ENCODE measurements at places on chromosomes 12 and 14. TPM values are rescaled to one million over a fixed set of nuclear protein-coding genes. Genes with fewer than 3 reads are reported as not detected.

Gene KRT77
- not detected for polyA plus RNA-seq

Gene INHBE
- 0.67 TPM for polyA plus RNA-seq

- no peaks in the 10 kb centered on the region for H3K4me1 ChIP-seq
- no peaks in the 10 kb centered on the region for H3K36me3 ChIP-seq
- peak; percentile 3 for DNase-seq
- H3K27ac ChIP-seq, result no peak overlapping the region
Measured at GRCh38 chr12:17928708-17929366, 161.2 kb downstream of the RERGL start.

DNA sequence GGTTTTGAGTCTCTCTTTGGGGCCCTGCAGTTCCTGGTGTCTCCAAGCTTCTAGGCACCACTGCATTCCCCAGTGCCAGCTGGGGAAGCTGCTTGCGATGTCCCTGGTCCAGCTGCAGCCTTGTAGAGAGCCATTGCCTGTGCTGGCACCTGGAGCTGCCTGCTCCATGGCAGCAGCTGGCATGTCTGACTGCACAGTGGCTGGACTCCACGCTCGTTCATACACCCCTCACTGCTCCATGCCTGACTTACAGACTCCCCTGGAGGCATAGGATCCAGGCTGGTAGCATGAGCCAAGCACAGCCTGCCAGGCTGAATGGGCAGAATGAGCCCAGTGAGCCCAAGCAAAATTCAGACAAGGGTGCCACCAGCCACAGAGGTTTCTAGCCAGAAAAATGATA, 21.8 kb upstream of the WDR20 start:
- no peak overlapping the region for H3K27ac ChIP-seq
- no peak for DNase-seq
- no peaks in the 10 kb centered on the region for H3K4me1 ChIP-seq
- H3K4me3 ChIP-seq, result no peak overlapping the region
- H3K36me3 ChIP-seq, result no peaks in the 10 kb centered on the region
- H3K27me3 ChIP-seq, result no peaks in the 10 kb centered on the region

- H3K4me3 ChIP-seq, result no peak overlapping the region
- peak; percentile 81 for DNase-seq
- H3K4me1 ChIP-seq, result no peaks in the 10 kb centered on the region
- no peaks in the 10 kb centered on the region for H3K27me3 ChIP-seq
- H3K27ac ChIP-seq, result no peak overlapping the region
- H3K36me3 ChIP-seq, result no peaks in the 10 kb centered on the region
Measured at GRCh38 chr12:32568228-32568627, 110.9 kb upstream of the DNM1L start.

DNA sequence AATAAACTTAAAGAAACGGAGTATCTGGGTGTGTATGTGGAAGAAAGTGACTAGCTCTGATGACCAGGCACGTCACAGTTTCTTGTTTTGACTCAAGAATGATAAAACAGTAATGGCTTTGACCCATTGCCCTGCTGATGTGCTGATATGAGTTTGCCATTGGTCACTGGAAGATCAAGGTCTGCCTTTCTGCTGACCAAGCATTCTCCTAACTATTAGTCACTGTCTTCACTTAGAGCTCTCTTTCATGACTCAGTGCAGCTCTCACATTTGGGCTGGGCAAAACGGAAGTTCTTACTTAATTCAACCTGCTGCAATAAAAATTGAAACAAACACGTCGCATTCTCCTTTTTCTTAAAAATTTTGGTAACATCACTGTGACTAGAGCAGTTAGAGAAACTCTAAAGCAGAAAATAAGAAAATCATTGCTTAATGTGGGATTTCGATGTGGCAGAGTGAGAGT, 366.7 kb downstream of the BTG1 start:
- no peaks in the 10 kb centered on the region for H3K36me3 ChIP-seq
- H3K4me1 ChIP-seq, result peaks cover 7% of the 10 kb centered on the region
- H3K27ac ChIP-seq, result peak overlapping the region; percentile 69
- peak overlapping the region; percentile 21 for H3K4me3 ChIP-seq
- DNase-seq, result peak; percentile 93

Gene PWP1
- polyA plus RNA-seq, result 237 TPM

DNA sequence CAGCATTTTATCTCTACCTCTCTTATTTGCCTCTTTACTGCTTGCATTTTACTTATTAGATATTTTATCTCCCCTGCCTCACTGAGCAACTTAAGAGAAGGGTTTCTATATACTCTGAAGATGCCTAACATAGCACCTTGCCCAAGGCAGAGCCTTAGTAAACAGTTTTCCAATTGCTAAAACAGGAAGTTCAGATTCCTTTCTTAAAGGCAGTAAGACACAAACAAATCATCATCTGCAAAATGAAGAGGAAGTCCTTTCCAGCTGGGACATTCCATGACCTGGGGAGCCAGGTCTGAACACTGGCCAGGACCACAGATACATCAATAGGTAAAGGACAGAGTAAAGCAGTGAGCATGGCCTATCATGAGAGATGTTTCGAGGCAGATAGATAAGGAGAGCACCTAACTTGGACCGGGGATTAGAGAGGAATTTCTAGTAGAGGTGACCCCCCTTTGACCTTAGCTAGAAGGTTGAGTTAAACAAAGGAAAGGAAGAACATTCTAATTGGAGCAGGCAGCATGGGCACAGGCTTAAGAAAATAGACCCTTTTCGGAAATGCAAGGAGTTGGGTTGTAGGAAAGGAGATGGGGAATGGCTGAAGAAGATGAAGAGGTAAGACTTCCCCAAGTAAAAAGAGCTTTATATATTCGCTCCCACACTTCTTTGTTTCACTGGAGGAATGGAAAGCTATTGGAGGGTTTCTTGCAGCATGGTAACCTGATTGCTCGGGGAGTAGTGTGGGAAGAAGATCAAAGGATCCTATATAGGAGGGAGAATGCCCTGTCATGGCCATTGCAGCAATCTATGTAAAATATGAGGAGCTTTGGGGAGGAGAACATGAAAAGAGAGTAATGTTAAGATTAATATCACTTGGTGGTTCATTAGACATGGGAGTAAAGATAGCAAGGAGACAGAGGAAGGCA, 94.8 kb downstream of the PHLDA1 start:
- no peak for DNase-seq
- H3K4me3 ChIP-seq, result no peak overlapping the region
- H3K4me1 ChIP-seq, result peaks cover 11% of the 10 kb centered on the region
- H3K27ac ChIP-seq, result no peak overlapping the region

GRCh38 chr12:66288121-66288520, 14.2 kb upstream of the HELB start:
- no peaks in the 10 kb centered on the region for H3K36me3 ChIP-seq
- no peak overlapping the region for H3K4me3 ChIP-seq
- H3K27me3 ChIP-seq, result peaks cover 6% of the 10 kb centered on the region
- DNase-seq, result no peak
- no peak overlapping the region for H3K27ac ChIP-seq

DNA sequence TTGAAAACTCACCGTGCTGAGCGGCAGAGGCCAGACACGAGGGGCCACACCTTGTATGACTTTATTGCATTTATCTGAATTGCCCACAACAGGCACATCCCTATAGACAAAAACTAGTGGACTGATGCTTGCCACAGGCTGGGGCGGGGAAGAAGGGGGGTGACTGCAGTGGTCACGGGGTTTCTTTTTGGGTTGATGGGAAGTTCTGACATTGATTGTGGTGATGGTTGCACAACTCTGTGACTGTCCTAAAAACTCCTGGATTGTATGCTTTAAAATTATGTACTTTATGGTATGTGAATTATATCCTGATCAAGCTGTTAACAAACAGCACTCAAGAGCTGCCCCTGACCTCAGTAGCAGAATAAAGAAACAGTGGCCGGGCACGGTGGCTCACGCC, 25.7 kb downstream of the DHX37 start:
- no peak overlapping the region for H3K4me3 ChIP-seq
- H3K4me1 ChIP-seq, result no peaks in the 10 kb centered on the region
- peaks cover 24% of the 10 kb centered on the region for H3K36me3 ChIP-seq
- H3K27me3 ChIP-seq, result no peaks in the 10 kb centered on the region

DNA sequence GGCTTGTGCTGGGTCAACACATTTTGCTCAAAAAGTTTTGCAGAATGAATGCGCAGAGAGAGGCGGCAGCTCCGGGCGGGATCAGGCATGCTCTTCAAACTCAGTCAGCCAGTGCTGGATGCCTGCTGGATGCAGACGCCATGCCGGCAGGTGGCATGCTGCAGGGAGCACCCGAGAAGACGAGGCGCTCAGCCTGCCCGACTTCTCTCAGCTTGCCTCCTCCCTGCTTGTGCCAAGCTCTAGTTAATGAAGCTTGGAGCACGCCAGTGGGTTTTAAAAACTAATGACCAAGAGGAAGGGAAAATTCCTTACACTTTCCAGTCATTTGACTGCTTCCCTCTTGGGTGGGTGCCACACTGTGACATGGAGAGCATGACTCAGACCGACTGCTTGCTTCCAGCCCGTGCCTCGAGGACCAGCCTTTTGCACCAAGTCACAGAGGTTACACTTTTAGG, 39.8 kb downstream of the SLC24A4 start:
- H3K27me3 ChIP-seq, result no peaks in the 10 kb centered on the region
- no peaks in the 10 kb centered on the region for H3K36me3 ChIP-seq
- no peaks in the 10 kb centered on the region for H3K4me1 ChIP-seq
- H3K4me3 ChIP-seq, result no peak overlapping the region
- peak; percentile 39 for DNase-seq
- H3K27ac ChIP-seq, result no peak overlapping the region

Gene PLXNC1
- 15.1 TPM for polyA plus RNA-seq

Gene TSPAN8
- polyA plus RNA-seq, result not detected

Gene OTOGL
- polyA plus RNA-seq, result 0.08 TPM

DNA sequence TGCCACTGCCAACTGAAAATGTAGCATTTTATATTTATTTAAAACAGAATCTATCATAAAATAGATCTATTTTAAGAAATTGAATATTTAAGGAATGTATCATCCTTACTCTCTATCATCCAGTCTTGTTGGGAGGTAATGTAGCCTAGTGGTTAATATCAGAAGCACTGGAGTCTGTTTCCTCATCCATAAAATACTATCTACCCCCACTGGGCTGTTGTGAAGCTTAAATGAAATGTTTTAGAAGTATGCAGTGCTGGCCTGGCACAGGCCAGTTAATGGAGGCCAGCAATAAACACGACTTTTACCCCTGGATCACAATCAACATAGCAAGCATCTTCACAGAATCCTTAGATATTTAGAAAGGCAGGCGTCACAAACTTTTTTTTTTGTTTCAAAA, 188.0 kb downstream of the CAND1 start:
- no peaks in the 10 kb centered on the region for H3K27me3 ChIP-seq
- peaks cover 8% of the 10 kb centered on the region for H3K4me1 ChIP-seq
- no peak overlapping the region for H3K27ac ChIP-seq
- H3K4me3 ChIP-seq, result no peak overlapping the region
- no peaks in the 10 kb centered on the region for H3K36me3 ChIP-seq

DNA sequence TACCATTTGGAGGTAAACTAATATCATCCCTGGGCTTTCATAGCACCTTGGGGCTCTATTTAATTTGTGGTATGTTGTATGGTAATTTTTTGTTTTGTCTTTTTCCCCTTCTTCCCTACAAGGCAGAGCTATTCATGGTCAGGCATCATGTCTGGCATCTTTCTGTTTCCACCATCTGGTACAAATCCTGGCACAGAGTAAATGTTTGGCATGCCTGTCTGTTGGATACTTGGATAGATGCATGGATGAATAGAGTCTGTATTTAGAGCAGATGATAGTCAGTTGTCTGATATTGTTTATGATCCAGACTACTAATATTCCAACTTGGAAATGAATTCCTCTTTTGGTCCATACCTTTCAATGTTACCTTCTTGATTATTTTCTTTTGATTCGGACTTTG, 139.8 kb downstream of the NEDD1 start:
- H3K4me3 ChIP-seq, result no peak overlapping the region
- H3K36me3 ChIP-seq, result no peaks in the 10 kb centered on the region
- H3K27ac ChIP-seq, result no peak overlapping the region
- no peak for DNase-seq

Gene BIN2
- polyA plus RNA-seq, result not detected

GRCh38 chr14:21521501-21521900, 4.6 kb downstream of the SALL2 start:
- H3K4me3 ChIP-seq, result no peak overlapping the region
- H3K4me1 ChIP-seq, result no peaks in the 10 kb centered on the region
- H3K27ac ChIP-seq, result no peak overlapping the region
- H3K36me3 ChIP-seq, result no peaks in the 10 kb centered on the region
- no peaks in the 10 kb centered on the region for H3K27me3 ChIP-seq

Gene DEPDC4
- 1.3 TPM for polyA plus RNA-seq

DNA sequence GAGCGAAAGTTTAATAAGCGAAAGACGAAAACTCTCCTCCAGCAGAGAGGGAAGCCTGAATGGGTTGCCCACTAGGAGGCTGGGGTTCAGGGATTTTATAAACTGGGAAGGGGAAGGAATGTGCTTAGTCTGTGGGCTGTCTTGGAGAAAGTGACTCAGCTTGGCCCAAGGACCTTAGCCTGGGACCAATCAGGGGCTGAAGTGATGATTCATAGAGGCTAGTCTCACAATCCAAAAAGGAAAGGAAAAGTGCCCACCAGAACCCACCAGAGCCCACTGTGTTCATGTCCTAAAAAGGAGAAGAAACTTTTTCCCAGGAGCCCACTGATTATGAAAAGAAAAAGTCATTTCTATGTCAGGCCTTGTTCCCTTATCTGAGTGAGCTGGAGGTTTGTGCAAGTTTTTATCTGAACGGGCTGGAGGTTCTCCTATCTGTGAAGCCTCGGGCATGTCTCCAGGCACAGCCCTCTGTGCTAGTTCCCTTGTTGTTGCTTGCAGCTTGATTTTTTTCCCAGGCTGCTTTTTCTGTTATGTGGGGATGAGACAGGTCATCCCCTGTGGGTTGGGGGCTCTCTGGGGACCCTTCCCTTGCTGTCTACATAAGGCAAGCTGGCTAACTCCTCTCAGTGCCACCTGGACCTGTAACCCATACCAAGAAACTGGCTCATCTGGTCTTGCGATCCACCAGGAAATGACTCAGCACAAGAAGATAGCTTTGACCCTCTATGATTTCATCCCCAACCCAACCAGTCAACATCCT, 8.3 kb upstream of the GOLGA5 start:
- H3K27me3 ChIP-seq, result no peaks in the 10 kb centered on the region
- H3K4me3 ChIP-seq, result no peak overlapping the region
- no peaks in the 10 kb centered on the region for H3K4me1 ChIP-seq
- peak overlapping the region; percentile 88 for H3K27ac ChIP-seq
- H3K36me3 ChIP-seq, result no peaks in the 10 kb centered on the region
- peak; percentile 81 for DNase-seq

- no peaks in the 10 kb centered on the region for H3K36me3 ChIP-seq
- no peak overlapping the region for H3K27ac ChIP-seq
Measured at GRCh38 chr14:54834727-54835126, 67.9 kb downstream of the GCH1 start.

DNA sequence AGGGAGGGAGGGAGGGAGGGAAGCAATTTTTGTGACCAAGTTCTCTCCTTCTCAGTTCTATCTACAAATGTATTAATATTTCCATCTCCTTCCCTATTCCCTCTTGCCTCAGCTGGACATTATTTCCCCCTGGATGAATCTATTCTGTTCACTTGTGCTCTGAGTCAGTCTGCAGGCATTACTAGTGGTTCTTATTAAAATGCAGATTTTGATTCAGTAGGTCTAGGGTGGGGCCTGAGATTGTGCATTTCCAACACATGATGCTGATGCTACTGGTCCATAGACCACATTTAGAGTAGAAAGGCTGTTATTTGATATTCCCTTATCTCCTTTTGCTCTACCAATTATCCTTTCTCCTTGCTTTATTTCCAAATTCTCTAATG, 40.1 kb upstream of the YAF2 start:
- H3K4me3 ChIP-seq, result no peak overlapping the region
- no peaks in the 10 kb centered on the region for H3K27me3 ChIP-seq
- no peaks in the 10 kb centered on the region for H3K4me1 ChIP-seq
- no peak for DNase-seq
- H3K36me3 ChIP-seq, result no peaks in the 10 kb centered on the region

Data from fibroblast of lung (primary cell).